Endothelial cell of umbilical vein (primary cell): ENCODE measurements at places on chromosomes 12 and 14.

GRCh38 chr12:108498136-108498535 is 16.9 kb upstream of the FICD start:
- DNase-seq, result no peak

- DNase-seq, result no peak
Measured at GRCh38 chr12:28457785-28458184, 267.5 kb downstream of the CCDC91 start.

- no peak for DNase-seq
Measured at GRCh38 chr14:25516838-25517237, 466.9 kb upstream of the STXBP6 start.

GRCh38 chr12:11228296-11228879 is 41.1 kb downstream of the PRB3 start:
- peak; percentile 73 for DNase-seq

DNA sequence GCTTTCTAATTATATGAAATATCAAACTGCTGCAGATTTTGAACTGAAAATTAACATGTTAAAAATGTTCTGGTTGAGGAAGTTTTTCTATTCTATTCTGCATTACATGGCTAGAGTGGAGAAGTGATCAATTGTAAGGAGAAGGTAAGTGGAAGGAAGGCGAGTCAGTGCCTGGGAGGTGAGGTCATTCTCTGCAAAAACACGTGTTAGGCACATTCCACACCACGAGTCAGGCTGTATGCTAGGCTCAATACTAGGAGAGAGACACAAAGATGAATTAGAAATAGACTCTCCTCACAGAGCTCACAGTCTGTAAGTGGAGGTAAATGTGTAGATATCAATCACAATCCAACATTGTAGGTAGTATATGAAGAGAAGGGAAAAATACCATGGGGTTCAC is 194.1 kb downstream of the NOVA1 start:
- no peak for DNase-seq

GRCh38 chr12:72388322-72388721 is 116.2 kb downstream of the TRHDE start:
- no peak for DNase-seq

- no peak for DNase-seq
Measured at GRCh38 chr12:81692008-81692407, 67.1 kb downstream of the PPFIA2 start.

- no peak for DNase-seq
Measured at GRCh38 chr12:111195316-111195715, 173.6 kb downstream of the PHETA1 start.

- DNase-seq, result no peak
Measured at GRCh38 chr14:75428230-75429104, 645 bp downstream of the JDP2 start.

DNA sequence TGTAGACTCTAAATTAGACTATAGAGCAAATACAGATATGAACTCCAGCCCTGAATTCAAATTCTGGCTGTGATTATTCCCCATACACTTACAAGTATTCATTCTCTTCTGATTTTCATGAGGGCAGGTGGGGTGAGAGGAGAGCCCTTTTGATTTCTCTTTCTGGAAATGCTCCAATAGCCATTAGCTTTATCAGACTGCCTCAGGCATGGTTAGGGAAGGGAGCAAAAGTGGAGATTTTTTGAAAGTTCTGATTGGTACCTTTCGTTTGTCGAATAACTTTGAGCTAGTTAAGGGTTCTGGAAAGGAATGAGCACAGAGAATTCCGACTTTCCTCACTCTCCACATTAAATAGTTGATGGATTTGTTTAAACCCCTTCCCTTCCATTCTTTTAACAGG is 7.8 kb downstream of the HOXC5 start:
- DNase-seq, result no peak

DNA sequence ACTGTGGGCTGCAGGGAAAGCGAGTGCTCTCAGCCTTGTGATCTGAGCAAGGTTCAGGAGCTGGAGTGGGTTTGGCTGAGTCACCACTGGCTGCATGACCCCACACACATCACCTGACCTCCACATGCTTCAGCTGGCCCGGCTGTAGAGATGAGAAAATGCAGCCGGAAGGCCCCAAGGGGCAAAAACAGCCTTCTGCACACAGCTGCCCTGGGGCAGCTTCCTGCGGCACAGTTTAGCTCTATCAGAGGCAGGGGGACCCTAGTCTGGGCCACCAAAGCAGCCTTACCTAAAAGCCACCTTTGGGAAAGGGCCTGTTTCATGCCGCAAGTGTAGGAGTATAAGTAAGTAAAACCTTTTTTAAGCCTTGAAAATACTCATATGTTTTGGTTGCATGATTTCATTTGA is 123.3 kb downstream of the SSPN start:
- peak; percentile 44 for DNase-seq

GRCh38 chr12:39692258-39692853 is 72.8 kb upstream of the ABCD2 start:
- peak; percentile 5 for DNase-seq

DNA sequence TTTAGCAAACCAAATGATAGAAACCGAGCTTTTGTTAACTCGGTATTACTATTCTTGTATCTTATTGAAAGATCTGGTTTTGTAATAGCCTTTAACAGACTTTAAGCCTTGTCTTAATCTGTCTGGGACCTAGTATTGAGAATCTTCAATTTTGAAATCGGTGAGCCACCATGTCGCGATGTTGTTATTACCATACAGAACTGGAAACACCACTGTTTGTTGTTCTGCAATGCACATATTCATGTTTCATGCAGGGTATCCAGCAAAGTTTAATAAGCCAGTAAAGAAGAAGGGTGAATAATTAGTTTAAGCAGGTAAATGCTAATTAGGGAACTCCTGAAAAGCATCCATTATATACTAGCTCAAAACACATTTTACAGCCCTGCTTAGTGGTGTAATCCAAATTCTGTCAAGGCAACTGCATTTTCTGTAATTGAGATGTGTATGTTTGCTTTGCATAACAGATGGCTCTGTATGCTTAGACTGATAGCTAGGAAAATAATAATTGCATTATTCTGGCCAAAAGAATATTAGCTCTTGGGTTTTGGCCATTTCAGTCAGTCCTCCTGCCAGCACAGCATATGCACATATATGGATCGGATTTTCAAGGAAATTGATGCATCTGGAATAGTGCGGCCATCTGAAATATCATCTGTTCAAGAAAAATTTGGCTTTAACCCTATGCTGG is 389.2 kb downstream of the EGLN3 start:
- no peak for DNase-seq

GRCh38 chr12:27332714-27333402 is at the start of gene BMAL2:
Gene BMAL2, plus strand, starts transcription at chr12:27332836. Its CDS starts 237 bp downstream, at chr12:27333073.
- DNase-seq, result peak; percentile 58

DNA sequence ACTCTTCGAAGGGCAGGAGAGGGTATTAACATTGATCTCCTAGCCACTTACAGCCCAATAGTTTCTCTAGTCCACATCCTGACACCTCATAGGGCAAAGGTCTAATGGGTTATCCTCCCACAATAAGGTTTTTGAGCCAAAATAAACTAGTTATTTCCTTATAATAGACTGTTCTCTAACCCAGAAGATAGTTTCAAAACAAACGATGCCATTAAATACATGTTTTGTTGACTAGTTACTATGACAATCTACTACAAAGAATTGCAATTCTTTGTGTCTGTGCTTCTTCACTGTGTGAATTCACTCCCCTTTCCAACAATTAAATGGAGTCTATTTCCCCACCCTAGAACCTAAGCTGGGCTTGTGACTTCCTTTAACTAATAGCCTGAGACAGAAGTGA is 6.4 kb upstream of the ACTR10 start:
- peak; percentile 41 for DNase-seq

DNA sequence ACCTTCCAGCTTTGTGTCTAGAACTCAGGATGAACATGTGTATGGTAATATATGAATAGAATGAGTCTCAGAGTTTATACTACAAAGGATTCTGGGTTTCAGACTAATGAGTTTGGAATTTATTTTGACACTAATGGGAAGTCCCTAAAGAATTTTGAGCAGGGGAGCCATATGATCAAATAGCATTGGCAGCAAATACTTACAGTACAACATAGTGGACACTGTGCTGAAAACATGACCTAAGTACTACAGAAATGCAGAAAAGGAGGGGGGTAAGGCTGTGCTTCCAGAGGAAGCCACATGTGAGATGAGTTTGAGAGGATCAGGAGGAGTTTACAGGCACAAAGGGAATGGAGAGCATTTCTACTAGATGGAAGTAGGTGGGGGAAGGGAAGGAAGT is 225.8 kb downstream of the C12orf42 start:
- DNase-seq, result no peak
